ENCODE measurements at places on chromosomes 11 and 22. TPM values are rescaled to one million over a fixed set of nuclear protein-coding genes. Genes with fewer than 3 reads are reported as not detected.

GRCh38 chr11:46522682-46523281, 71.0 kb downstream of the AMBRA1 start:
- DNase-seq, result no peak

The TRPC6 gene
- polyA plus RNA-seq, result 9.6 TPM

DNA sequence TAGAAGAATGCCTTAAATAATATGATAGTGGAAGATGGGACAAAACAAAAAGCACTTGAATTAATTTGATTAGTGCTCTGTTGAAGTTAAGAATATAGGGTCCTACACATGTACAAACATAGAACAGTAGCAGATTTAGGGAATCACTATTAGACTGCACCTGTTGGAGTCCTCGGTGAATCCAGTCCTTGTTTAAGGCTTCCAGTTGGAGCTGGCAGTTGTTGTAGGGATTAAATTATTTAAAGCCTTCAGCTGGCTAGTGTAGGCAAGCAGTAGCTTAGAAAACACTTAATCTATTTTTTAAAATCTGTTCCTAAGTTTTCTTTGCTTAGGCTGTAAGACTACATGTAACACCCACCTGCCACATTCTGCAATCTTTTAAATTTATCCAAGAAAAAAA, 24.5 kb upstream of the CSTF3 start:
- no peak for DNase-seq

DNA sequence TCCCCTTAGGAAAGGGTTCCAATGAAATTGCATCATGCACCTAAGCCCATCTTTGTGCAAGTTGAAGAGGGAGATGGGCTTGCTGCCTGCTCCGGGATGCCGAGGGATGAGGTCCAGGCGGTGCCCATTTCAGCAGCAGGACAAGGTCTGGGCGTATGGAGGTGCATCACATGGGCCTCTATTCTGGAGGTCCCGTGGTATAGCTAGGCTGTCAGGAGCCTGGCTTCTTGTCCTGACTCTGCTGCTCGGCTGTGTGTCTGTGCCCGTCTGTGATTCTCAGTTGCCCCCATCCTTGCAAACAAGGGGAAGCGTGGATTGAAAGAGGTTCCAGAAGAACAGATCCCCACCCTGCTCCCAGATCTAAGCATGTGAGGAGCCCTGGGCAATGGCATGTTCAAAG, 130.0 kb downstream of the OSBP2 start:
- no peak for DNase-seq

All from left renal pelvis (tissue), 4 donors.